Choroid plexus epithelial cell (primary cell): ENCODE measurements at places on chromosomes 11 and 22.

- DNase-seq, result no peak
Observed at GRCh38 chr11:95571718-95572260, 217.8 kb downstream of the FAM76B start.

DNA sequence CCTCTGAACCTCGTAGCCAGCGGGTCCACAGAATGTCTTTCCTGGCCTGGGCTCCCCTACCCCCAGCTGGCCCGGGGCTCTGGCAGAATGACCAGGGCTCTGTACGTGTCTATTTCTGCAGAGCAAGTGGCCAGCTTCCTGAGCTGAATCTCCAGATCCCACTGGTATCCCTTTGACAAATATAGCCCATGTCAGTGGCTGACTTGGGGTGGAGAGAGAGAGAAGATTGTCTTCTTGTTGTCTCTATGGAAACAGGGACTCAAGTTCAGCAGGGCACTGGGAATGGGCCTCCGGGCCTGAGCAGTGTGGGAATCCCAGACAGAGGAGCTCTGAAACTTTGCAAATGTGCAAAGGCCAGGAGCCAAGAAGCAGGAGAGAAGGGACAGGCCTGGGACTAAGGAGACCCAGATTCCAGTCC is 33.9 kb downstream of the ANO1 start:
- DNase-seq, result no peak

DNA sequence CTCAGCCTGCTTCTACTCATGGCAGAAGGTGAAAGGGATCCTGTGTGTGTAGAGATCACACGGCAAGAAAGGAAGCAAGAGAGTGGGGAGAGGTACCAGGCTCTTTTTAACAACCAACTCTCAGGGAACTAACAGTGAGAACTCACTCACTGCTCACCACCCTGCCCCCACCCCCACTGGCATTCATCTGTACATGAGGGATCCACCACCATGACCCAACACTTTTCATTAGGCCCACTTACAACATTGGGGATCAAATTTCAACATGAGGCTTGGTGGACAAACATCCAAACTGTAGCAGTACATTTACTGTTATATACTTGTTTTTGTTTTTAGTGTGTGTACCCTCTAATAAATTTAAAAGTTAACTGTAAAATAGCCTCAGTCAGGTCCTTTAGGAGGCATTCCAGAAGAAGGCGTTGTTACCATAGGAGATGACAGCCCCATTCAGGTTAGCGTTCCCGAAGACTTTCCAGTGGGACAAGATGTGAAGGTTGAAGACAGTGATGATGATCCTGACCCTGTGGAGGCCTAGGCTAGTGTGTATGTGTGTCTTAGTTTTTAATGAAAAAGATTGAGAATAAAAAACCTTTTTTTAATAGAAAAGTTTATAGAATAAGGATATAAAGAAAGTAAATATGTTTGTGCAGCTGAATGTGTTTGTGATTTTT is 11.3 kb downstream of the CUL5 start:
- peak; percentile 72 for DNase-seq

- DNase-seq, result no peak
Observed at GRCh38 chr11:1126935-1127663, 30.7 kb upstream of the MUC5AC start.

DNA sequence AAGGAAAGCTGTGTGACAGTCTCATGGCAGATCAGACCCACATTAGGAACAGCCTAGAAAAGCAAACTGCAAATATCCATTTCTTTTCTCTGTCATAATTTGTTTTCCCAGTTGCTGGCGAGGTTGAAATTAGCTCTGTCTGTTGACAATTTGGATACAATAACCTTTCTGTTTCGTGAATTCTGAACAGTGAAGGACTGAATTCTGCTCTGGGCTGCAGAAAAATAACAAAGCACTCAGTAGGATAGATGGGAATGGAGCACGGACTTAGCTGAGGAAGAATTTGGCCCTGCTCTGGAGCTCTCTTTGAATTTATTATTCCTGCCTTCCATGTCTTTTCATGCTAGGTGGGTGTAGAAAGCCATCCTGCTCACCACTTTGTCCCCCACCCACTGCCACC is 140.3 kb downstream of the RRAS2 start:
- DNase-seq, result no peak

GRCh38 chr11:104465321-104465720 is 301.4 kb upstream of the PDGFD start:
- DNase-seq, result no peak

DNA sequence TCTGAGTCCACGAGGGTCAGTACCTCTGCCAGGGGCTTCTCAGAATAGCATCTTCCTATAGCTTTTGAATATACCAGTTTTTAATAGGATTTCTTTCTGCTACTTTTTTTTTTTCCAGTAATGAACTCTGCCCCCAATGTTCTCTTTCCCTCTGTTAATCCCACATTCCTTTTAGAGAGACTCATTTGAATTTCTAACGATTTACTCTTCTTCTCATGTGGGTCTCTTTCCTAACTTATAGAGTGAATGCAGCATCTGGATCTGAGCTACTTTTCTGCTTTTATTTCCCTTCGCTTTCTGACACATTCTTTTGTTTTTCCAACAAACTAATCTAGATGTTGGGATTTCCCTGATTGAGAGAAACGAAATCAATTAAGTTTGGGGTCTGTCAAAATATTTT is 71.4 kb downstream of the INSC start:
- no peak for DNase-seq

- no peak for DNase-seq
Observed at GRCh38 chr11:59783632-59784090, 26.9 kb downstream of the MRPL16 start.

DNA sequence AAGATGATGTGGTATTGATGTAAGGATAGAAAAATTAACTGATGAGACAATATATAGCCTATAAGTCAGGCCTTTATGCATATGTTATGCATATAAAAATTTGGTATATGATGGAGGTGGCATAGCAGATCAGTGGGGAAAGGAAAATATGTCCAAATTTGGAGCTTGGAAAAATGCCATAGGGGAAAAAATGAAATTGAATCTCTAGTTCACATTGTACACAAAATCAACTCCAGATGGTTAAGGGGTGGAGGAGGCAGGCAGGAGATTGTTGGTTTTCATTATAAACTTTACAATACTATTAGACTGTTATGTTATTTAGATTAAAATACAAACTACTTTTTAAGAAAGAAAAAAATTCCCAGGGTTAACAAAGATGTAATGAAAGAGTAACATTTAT is 15.1 kb upstream of the CD3E start:
- no peak for DNase-seq

- no peak for DNase-seq
Observed at GRCh38 chr22:30506507-30506968, 1.0 kb upstream of the SEC14L4 start.

GRCh38 chr11:99383648-99384245 is 363.0 kb downstream of the CNTN5 start:
- DNase-seq, result no peak

GRCh38 chr11:20274031-20274430 is 89.5 kb upstream of the HTATIP2 start:
- no peak for DNase-seq

- no peak for DNase-seq
Observed at GRCh38 chr11:16155448-16155847, 200.9 kb downstream of the SOX6 start.

- peak; percentile 88 for DNase-seq
Observed at GRCh38 chr11:36073411-36074203, 129.7 kb downstream of the LDLRAD3 start.

DNA sequence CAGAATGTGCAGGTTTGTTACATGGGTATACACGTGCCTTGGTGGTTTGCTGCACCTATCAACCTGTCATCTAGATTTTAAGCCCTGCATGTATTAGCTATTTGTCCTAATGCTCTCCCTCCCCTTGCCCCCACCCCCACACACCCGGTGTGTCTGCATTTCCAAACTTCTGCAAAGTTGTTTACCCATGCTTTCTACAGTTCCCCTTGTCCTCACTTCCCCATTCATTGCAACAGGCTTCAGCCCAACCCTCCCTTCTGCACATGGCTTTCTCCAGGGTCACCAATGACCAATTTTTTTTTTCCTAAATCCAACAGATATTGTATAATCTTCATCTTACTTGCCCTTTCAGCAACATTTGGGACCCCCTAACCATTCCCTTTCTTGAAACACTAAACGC is 32.0 kb upstream of the NUP50 start:
- no peak for DNase-seq

- peak; percentile 88 for DNase-seq
Observed at GRCh38 chr11:100632941-100633452, 54.1 kb upstream of the ARHGAP42 start.

DNA sequence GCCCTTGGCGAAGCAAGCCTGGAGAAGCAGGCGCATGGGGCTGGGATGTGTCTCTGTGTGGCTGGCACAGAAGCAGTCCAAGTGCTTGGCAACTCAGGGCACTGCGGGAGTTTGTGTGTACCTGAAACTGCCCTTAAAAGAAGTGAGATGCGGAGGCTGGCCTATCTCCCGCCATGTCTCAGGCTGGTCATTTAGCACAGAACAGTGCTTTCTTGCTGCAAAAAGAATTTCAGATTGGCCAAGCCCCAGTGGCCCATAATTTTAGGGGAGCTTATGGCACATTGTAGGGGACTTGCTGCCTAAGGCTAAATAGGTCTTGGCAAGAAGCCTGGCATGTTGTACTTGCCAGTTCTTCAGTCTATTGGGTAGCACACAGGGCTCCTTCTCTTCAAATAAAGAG is 16.4 kb downstream of the EHF start:
- no peak for DNase-seq

GRCh38 chr22:49295851-49296560 is 531.7 kb downstream of the BRD1 start:
- DNase-seq, result no peak

GRCh38 chr11:108857382-108857781 is 192.5 kb downstream of the DDX10 start:
- no peak for DNase-seq

DNA sequence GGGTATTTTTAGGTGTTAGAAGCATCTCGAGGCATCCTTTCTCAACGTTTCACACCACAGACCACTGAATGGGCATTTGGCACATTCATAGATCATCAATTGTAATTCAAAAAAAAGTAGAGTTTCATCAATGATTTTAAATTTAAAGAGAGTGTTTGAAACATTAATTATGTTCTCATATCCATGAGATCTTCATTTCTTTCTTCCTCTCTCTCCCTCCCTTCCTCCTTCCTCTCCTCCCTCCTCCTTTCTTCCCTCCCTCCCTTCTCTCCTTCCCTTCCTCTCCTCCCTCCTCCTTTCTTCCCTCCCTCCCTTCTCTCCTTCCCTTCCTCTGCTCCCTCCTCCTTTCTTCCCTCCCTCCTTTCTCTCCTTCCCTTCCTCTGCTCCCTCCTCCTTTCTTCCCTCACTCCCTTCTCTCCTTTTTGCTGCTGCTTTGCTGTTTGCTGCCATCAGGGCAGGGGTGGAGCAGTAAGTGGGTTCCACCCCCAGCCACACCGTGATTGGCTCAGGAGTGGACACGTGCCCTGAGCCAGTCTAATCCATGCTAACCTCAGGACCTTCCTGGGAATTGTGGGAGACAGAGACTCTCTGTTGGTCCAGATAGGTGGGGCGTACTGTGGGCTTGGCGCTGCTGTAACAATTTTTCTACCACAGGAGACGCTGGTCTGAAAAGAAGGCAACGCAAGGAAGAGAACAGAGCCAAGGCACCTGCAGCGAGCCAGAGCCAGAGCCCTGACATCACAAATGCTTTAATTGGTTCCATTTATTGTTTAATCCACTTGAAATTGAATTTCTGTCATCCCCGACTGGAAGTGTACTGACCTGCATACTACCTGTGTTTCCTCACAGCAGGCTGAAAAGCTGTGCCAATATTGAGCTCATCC is 33.7 kb upstream of the APOBEC3A start:
- peak; percentile 61 for DNase-seq

- no peak for DNase-seq
Observed at GRCh38 chr11:73623686-73624085, 22.7 kb upstream of the PLEKHB1 start.

GRCh38 chr11:129709801-129710398 is 105.7 kb upstream of the TMEM45B start:
- DNase-seq, result no peak

DNA sequence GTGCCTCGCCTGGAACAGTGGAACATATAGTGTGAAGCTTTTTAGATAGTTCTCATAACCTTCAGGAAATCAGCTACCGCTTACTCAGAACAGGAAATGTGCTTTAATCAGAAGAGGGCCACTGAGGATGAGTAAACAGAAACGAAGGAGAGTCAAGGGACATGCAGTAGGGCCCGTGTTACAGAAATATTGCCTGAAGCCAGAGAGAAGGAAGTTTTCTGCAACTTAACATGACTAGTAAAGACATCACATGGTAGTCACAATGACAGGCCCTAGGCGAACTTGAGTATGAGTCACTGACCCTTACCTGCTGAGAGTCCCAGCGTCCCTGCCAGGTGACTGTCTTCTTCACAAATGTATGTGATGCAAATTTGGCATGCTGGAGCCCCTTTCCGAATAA is 39.4 kb downstream of the CARD18 start:
- DNase-seq, result peak; percentile 28

GRCh38 chr11:636511-637332 is at the start of gene DRD4:
TSS of gene DRD4 (plus strand) at chr11:637269. CDS start at chr11:637305, 36 bp downstream.
- DNase-seq, result peak; percentile 39

DNA sequence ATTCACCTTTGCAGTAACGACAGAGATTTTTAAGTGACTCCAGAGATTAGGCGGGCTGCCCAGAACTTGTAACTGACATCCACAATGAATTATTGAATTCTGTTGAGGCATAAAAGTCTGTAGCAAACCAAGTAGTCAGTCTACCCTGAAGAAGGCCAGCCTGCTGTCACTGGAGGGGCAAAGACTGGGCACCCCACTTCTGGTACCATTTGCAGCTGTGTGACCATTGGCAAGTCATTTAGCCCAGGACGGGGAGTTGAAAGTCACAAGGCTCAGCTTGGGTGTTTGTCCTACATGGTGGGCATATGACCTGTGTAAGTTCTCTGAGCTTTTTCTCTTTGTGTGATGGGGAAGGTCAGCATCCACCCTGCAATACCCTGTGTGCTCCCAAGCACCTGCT is 119.4 kb downstream of the ARHGAP8 start:
- no peak for DNase-seq

DNA sequence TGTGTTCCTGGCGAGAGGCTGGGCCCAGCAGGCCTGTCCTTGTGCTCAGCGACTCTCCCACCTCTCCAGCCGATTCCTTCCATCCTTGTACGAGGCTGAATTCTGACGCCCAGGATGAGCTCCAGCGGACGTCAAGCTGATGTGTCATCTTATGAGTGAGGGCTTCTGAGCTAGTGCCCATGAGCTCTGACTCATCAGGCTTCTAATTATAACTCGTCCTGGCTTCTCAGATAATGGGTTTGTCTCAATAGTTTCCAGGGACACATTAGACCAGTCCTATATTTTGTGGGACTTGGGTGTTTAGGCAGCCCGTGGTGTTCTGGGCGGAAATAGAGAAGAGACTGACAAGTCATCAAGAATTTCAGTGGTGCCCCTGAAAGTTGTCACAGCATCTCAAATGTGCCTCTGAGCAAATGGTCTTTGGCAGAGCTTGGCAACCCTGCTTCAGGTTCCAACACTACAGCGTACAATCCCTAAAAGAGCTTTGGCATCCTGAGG is 108.2 kb upstream of the CD44 start:
- peak; percentile 94 for DNase-seq
